ENCODE measurements at places on chromosomes 7 and 10.

DNA sequence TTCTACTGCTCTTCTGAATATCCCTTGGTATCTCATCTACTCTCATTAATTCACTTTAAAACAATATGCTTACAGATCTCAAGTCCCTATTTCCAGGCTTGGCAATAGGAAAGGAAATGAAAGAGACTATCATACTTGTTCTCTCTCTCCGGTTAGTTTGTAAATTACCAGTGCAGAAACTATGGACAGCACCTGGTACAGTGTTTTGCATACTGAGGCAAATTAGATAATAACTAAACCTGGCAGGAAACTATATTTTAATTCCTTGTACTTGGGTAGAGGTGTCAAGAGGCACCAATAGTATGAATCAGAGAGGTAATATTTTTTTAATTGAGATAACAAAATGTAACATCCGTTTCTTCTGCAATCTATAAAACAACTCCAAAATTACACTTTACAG, 97.7 kb upstream of the TMEM196 start:
- no peak for DNase-seq

DNA sequence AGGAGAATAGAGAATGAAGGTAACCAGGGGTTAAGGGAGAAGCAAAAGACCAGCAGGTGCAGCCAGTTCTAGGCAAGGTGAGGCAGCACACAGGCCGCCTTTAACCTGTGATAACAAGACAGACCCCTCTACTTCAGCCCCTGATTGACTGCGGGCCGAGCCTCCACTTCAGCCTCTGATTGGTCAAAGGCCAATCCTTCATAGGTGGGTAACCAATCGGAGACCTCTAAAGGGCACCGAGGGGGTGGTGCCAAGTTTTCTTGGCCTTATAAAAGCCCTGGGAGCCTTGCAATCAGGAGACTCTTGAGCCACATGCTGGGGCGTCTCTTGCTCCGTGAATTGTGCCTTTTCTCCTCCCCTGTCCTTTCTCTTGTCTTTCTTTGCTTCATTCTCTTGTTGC, 98.8 kb downstream of the ELFN1 start:
- no peak for DNase-seq

- DNase-seq: no peak
Observed at GRCh38 chr10:17435187-17435586, 19.2 kb downstream of the ST8SIA6 start.

DNA sequence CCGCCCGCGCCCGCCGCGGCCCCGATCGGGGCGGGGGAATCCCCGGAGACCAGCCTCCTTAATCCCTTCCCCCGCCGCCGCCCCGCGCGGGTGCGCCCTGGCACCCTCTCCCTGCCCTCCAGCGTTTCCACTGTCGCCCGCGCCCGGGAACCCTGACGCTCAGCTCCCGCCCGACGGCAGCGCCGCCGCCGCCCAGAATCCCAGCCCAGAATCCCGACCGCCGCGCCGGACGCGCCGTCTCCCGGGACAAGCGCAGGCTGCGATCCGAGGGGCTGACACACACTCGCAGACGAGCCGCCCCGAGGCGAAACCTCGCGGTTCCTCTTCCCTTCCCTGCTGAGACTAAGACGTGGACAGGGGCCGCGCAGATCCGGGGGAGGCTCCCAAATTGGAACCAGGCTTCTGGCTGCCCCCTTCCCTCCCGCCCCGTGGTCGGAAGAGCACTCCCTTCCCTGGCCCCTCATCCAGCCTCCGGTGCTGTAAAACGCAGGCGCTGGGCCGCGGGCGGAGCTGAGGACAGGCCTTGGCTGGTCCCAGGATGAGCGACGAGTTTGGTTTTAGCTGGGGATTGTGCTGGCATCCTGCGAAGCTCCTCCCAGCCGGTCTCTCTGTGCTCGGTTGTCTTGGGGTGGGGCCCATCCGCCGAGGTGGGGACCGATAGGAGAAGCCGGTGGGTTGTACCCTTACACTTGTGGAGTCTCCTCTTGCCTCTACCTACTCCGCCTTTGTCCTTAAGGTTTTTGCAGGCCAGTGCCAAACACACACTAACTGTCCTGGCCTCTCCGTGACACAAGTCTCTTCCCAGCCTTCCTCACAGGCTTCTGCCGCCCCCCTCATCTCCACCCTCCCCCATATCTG, 1.1 kb downstream of the MARVELD1 start:
- no peak for DNase-seq

DNA sequence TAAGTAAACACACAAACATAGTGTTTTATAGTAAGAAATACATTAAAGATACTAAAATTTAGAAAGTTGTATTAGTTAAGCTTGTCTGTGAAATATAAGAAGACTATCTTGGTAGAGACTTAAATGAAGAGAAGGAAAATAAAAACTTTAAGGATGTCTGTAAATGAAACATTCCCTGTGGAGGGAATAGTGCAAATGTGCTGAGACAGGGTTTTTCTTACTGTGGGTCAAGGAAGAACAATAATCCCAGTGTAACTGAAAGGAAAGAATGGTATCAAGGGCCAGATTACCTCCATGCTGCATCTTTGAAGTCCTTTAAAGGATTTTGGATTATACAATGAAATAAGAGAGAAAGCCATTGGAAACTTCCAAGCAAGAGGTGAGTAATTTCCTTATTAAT, 547.5 kb upstream of the PCDH15 start:
- no peak for DNase-seq
